ENCODE measurements at places on chromosomes 11 and 22.

GRCh38 chr11:35587972-35588371, 30.3 kb upstream of the FJX1 start:
- no peak for DNase-seq

- no peak for DNase-seq
Measured at GRCh38 chr22:33605221-33605620, 315.1 kb downstream of the LARGE1 start.

DNA sequence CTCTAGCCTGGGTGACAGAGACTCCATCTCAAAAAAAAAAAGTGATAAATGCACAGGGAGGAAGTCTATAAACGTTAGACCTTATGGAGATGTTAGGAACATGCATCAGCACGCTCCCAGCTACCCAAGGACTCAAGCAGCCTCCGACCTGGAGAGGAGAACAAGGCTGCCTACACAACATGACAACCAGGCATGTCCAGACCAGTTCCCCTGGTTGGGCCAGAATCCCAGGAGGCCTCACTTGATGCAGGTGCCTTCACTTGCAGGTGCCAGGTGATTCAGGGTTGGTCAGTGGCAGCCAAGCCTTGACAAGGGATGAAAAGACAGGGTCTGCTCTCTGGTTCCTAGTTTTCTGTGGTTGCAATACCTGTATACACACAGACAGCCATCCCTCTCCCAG, 5.9 kb downstream of the RANGAP1 start:
- no peak for DNase-seq

- no peak for DNase-seq
Measured at GRCh38 chr22:44797181-44797725, 44.9 kb downstream of the ARHGAP8 start.

DNA sequence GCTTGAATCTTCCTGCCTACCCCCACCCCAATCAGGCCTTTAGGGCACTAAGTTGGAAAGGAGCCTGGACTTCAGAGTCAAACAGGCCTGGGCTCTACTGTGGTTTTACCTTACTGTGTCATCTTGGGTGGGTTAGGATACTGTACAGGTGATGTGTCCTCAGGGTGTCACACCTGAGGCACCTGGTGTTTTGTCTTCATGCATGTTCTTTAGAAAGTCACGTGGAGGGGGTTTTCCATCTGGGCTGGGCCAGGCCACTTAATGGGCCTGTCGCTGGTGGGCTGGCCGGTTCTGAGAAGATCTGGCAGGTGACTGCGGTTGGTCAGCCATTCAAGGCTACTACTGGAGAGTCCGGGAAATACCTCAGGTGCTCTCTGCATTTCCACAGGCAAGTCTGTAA, 92.6 kb downstream of the SWAP70 start:
- no peak for DNase-seq

DNA sequence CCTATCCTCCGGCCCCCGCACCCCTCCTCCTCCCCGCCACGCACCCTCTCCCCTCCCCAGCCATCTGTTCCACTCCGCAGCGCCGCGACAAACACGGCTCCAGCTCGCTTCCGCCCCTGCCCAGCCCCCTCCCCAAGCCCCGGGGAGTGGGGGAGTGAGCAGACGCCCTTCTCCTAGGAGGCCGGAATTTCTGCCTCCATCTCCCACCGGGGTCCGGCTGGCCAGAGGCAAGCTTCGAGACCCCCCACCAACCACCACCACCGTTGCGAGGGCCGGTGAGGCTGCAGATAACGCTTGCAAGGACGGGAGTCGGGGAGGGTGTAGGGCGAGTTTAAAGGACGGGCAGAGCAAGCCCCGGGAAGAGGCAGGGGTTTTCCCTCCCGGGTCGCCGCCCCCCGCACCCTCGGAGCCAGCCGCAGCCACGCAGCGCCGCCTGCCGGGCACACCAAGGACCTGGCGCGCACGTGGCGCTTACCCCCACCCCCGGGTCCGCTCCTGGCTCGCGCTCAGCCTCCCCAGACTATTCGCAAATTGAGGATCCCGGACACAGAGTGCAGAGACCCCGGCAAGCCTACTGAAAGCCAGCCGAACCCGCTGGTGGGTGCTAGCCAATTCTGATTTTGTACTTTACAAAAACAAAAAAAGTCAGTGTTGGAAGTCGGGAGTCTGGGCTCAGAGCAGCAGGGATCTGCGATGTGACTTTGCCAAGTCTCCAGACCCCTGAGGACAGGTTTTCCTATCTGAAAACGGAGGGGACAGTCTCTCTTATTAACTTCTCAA, 22.6 kb downstream of the RTN4RL2 start:
- no peak for DNase-seq

- DNase-seq, result no peak
Measured at GRCh38 chr22:42035256-42035655, 35.4 kb downstream of the NAGA start.
